ENCODE measurements at places on chromosomes 4 and X.

GRCh38 chr4:174210354-174210753, 73.1 kb downstream of the FBXO8 start:
- no peak for DNase-seq
- H3K36me3 ChIP-seq = no peaks in the 10 kb centered on the region
- no peak overlapping the region for H3K27ac ChIP-seq
- H3K4me1 ChIP-seq = peaks cover 24% of the 10 kb centered on the region
- peaks cover 61% of the 10 kb centered on the region for H3K27me3 ChIP-seq

- H3K27ac ChIP-seq = no peak overlapping the region
- H3K4me3 ChIP-seq = no peak overlapping the region
- no peaks in the 10 kb centered on the region for H3K27me3 ChIP-seq
- H3K4me1 ChIP-seq = no peaks in the 10 kb centered on the region
- H3K36me3 ChIP-seq = no peaks in the 10 kb centered on the region
- no peak for DNase-seq
These were observed 72.0 kb downstream of the EVC start for GRCh38 chr4:5782829-5783476.

GRCh38 chrX:140524556-140524955, 19.7 kb upstream of the SOX3 start:
- no peaks in the 10 kb centered on the region for H3K4me1 ChIP-seq
- no peak for DNase-seq
- peaks cover 3% of the 10 kb centered on the region for H3K27me3 ChIP-seq
- no peaks in the 10 kb centered on the region for H3K36me3 ChIP-seq
- no peak overlapping the region for H3K4me3 ChIP-seq

DNA sequence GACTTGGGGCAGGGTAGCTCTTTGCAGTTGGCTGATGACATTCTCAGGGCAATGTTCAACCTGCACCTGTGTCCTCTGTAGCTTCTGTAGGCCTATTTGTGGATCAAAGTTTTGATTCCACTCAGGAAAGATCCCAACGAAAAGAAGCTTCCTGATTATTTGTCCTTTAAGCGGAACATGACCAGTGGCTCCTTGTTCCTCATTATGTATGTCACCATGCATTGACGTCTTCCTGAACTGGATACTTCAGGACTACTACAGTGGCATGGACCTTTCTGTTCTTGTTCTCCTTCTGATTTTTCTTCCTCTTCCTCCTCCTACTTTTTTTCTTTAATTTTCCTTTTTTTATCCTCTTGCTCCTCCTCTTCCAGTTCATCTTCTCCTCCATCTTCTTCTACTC, 62.4 kb downstream of the NBDY start:
- peaks cover 11% of the 10 kb centered on the region for H3K36me3 ChIP-seq
- H3K4me1 ChIP-seq = peaks cover 21% of the 10 kb centered on the region
- no peak for DNase-seq
- no peak overlapping the region for H3K4me3 ChIP-seq
- no peaks in the 10 kb centered on the region for H3K27me3 ChIP-seq
- H3K27ac ChIP-seq = no peak overlapping the region

DNA sequence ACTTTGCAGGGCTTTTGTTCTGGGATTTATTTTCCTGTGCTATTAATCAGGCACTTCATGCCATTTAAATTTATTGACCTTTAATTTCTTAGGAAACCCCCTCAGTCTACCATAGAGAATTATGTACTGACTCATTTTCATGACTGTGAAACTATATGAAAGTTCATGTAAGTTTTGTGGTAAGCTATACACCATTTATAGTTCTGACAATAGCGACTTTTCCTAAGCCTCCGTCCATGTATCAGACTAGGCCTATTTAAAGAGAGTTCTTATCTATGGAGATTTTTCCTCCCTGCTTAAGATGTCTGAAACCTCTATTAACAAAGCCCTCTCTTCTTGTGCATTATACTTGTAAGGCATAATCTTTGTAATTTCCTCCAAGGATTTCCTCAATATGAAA, 111.6 kb downstream of the AFF2 start:
- no peak overlapping the region for H3K27ac ChIP-seq
- no peak overlapping the region for H3K4me3 ChIP-seq
- no peaks in the 10 kb centered on the region for H3K27me3 ChIP-seq

- H3K36me3 ChIP-seq = no peaks in the 10 kb centered on the region
- DNase-seq = no peak
- H3K4me1 ChIP-seq = peaks cover 3% of the 10 kb centered on the region
These were observed 93.6 kb downstream of the DCTD start for GRCh38 chr4:182823576-182823975.

DNA sequence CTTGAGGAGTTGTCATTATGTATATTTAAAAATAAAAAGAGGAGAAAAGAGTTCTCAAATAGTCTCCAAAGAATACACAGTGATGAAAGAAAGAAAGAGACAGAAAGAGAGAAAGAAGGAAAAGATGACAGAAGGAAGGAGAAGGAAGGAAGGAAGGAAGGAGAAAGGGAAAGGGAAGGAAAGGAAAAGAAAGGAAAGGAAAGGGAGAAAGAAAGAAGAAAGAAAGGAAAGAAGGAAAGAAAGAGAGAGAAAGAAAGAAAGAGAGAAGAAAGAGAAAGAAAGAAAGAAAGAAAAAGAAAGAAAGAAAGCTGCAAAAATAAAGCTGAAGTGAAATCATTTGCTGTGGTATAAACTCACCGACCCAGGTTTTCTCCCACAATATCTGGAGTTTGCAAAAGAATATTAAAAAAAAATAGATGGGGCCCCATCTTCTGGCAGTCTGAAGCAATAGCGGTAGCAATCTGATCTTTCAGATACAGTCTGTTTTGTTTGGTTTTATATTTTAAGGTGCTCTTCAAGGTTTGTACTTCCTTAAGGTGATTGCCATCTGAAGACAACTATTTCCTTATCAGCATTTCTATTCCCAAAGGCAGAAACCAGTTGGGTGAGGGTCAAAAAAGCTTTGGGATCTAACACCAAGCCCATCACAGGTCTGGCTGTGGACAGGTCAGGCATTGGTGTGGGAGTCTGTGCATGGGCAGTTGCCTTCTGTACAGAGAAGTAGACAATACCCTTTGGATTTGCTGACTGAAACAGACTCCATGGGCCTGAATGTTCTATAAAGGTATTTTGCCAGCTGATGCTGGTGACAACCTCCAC, 160.4 kb downstream of the CPEB2 start:
- no peak overlapping the region for H3K4me3 ChIP-seq
- no peaks in the 10 kb centered on the region for H3K4me1 ChIP-seq
- no peak for DNase-seq
- H3K27me3 ChIP-seq = peaks cover 16% of the 10 kb centered on the region
- H3K27ac ChIP-seq = no peak overlapping the region

GRCh38 chr4:168758351-168758876, 251.6 kb downstream of the CBR4 start:
- no peaks in the 10 kb centered on the region for H3K27me3 ChIP-seq
- H3K4me1 ChIP-seq = peaks cover 5% of the 10 kb centered on the region
- DNase-seq = no peak
- H3K4me3 ChIP-seq = no peak overlapping the region
- no peak overlapping the region for H3K27ac ChIP-seq

GRCh38 chr4:176841711-176842112, 49.0 kb upstream of the VEGFC start:
- DNase-seq = no peak
- peaks cover 6% of the 10 kb centered on the region for H3K4me1 ChIP-seq
- H3K4me3 ChIP-seq = no peak overlapping the region
- H3K36me3 ChIP-seq = no peaks in the 10 kb centered on the region
- H3K27ac ChIP-seq = no peak overlapping the region
- no peaks in the 10 kb centered on the region for H3K27me3 ChIP-seq

- peaks cover 1% of the 10 kb centered on the region for H3K4me1 ChIP-seq
- peaks cover 2% of the 10 kb centered on the region for H3K36me3 ChIP-seq
- no peak overlapping the region for H3K27ac ChIP-seq
- H3K27me3 ChIP-seq = peaks cover 44% of the 10 kb centered on the region
These were observed 5.4 kb upstream of the SOX3 start for GRCh38 chrX:140510306-140510676.

DNA sequence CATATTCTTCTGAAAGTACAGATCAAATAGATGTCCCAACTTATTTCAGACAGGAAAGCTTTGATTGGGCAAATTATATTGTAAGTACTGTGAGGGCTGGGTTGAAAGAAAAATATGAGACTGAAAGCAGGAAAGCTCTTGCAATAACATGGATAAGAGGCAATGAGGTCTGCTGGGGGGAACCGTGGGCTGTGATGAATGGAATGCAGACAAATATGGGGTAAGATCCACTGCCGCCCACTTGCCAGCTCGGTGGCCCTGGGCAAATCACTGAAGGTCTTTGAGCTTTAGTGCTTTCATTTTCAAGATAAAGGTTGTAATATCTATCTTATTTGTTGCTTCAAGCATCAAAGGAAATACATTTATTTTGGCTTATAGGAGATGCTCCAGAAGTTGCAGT, 51.0 kb downstream of the AGA start:
- H3K4me3 ChIP-seq = no peak overlapping the region
- H3K27ac ChIP-seq = no peak overlapping the region
- peaks cover 17% of the 10 kb centered on the region for H3K4me1 ChIP-seq
- no peak for DNase-seq
- no peaks in the 10 kb centered on the region for H3K27me3 ChIP-seq
- no peaks in the 10 kb centered on the region for H3K36me3 ChIP-seq

DNA sequence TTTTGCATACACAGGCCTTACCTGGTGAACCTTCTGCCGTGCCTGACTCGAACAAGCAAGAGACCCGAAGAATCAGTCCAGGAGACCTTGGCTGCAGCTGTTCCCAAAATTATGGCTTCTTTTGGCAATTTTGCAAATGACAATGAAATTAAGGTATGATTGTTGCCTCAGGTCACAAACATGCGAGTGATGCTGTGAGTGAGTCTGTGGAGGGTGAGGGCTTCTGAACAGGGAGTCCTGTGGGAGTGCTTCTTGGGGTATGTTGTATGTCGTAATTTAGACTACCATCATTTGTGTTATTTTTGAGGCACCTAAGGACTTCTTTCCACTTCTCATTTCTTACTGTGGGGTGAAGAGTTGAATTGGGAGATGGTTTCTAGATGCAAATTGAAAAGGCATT, 32.8 kb downstream of the HTT start:
- peaks cover 34% of the 10 kb centered on the region for H3K36me3 ChIP-seq
- no peak overlapping the region for H3K4me3 ChIP-seq
- H3K27ac ChIP-seq = no peak overlapping the region
- DNase-seq = no peak

GRCh38 chr4:98890702-98891455, 38.1 kb downstream of the EIF4E start:
- DNase-seq = no peak
- no peak overlapping the region for H3K4me3 ChIP-seq
- H3K36me3 ChIP-seq = peaks cover 73% of the 10 kb centered on the region

DNA sequence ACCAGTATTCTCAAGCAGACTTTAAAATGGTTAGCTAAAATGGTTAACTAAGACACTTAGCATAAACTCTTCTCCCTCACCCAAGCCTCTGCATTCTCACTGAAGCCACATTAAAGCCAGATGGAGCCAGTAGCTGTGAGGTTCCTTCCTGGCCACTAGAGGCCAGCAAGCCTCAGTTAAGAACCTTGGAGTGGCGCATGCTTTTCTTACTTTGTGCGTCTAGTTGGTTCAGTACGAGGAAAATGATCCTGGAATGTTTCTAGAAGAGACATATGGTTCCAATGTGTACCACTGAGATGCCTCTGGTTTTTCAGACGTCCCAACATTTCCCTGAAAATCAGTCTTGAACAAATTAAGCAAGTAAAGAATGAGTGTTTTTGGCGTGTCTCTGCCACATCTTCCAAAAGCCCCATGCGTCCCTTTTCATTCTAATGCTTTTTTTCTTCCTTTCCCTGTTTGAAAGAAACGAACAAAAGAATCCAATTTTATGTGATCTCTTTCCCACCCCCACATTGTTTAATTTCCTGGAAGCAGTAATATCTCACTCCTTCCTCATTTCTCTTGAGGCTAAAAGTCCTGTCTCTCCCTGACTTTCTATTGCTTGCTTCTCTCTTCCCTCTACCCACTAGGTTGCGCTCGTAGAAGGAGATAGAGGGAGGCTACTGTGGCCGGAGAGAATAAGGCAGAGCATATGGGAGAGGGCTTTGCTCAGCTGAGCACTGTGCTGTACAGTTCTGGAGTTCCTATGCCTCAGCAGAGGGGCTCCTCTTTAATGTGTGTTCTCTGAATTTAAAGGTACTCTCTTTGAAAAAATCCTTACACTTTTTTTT, 82.9 kb upstream of the TAB3 start:
- H3K36me3 ChIP-seq = no peaks in the 10 kb centered on the region
- peak; percentile 2 for DNase-seq
- H3K4me1 ChIP-seq = peaks cover 14% of the 10 kb centered on the region

DNA sequence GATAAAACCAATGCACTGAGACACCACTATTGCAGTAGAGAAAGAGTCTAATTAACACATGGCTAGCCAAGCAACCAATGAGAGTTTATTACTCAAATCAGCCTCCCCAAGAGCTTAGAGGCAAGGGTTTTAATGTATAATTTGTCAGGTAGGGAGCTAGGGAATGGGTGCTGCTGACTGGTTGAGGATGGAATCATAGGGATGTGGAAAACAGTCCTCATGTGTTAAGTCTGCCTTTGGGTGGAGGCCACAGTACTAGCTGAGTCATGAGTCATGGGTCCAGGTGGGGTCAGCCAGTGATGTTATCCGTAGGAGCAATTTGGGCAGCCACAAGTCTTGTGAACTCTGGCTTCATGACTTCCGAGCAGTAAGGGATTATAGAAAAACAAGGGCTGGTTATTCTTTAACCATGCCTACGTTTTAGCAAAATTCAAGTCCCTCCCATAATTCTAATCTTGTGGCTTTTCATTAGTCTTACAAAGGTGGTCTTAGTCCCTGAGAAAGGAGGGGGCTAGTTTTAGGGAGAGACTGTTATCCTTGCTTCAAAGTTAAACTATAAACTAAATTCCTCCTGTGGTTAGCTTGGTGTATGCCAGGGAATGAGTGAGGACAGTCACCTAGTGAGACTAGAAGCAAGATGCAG, 25.1 kb upstream of the PLAC8 start:
- peak overlapping the region; percentile 83 for H3K27ac ChIP-seq
- H3K4me3 ChIP-seq = no peak overlapping the region
- peaks cover 3% of the 10 kb centered on the region for H3K36me3 ChIP-seq
- no peaks in the 10 kb centered on the region for H3K27me3 ChIP-seq

- no peak overlapping the region for H3K27ac ChIP-seq
- peaks cover 4% of the 10 kb centered on the region for H3K4me1 ChIP-seq
- no peaks in the 10 kb centered on the region for H3K36me3 ChIP-seq
- H3K27me3 ChIP-seq = no peaks in the 10 kb centered on the region
- no peak overlapping the region for H3K4me3 ChIP-seq
- DNase-seq = no peak
These were observed 222.1 kb downstream of the TACR3 start for GRCh38 chr4:103497692-103498091.

GRCh38 chr4:2363056-2363721, 55.3 kb downstream of the ZFYVE28 start:
- peaks cover 4% of the 10 kb centered on the region for H3K4me1 ChIP-seq
- no peak overlapping the region for H3K4me3 ChIP-seq
- no peaks in the 10 kb centered on the region for H3K27me3 ChIP-seq
- no peak overlapping the region for H3K27ac ChIP-seq
- H3K36me3 ChIP-seq = no peaks in the 10 kb centered on the region

- DNase-seq = no peak
- no peaks in the 10 kb centered on the region for H3K36me3 ChIP-seq
- peaks cover 2% of the 10 kb centered on the region for H3K27me3 ChIP-seq
- H3K4me3 ChIP-seq = no peak overlapping the region
- no peak overlapping the region for H3K27ac ChIP-seq
These were observed 22.0 kb downstream of the ATP5ME start for GRCh38 chr4:651884-652642.

- H3K27ac ChIP-seq = no peak overlapping the region
- DNase-seq = no peak
- no peaks in the 10 kb centered on the region for H3K36me3 ChIP-seq
- no peaks in the 10 kb centered on the region for H3K27me3 ChIP-seq
- H3K4me1 ChIP-seq = no peaks in the 10 kb centered on the region
These were observed 69.2 kb downstream of the NLGN4X start for GRCh38 chrX:6159468-6159867.

- no peaks in the 10 kb centered on the region for H3K36me3 ChIP-seq
- DNase-seq = no peak
- H3K27ac ChIP-seq = no peak overlapping the region
- no peaks in the 10 kb centered on the region for H3K4me1 ChIP-seq
These were observed 63.8 kb upstream of the GABRQ start for GRCh38 chrX:152573866-152574265.
